ENCODE measurements at places on chromosomes 4 and X.

DNA sequence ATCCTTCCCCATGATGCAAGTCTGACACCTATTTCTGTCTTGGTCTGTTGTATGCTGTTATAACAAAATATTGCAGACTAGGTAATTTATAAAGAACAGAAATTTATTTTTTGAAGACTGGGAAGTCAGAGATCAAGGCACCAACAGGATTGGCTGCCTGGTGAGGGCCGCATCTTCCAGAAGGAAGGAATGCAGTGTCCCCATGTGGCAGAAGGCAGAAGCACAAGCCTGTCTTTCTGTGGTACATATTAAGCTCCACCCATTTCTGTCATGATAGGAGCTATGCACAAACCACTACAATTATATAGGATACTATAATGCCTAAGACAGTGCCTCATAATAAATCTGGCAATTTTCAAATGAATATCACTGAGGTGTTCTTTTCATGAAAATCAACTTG lies 502.3 kb upstream of the DIAPH2 start:
- DNase-seq: no peak

DNA sequence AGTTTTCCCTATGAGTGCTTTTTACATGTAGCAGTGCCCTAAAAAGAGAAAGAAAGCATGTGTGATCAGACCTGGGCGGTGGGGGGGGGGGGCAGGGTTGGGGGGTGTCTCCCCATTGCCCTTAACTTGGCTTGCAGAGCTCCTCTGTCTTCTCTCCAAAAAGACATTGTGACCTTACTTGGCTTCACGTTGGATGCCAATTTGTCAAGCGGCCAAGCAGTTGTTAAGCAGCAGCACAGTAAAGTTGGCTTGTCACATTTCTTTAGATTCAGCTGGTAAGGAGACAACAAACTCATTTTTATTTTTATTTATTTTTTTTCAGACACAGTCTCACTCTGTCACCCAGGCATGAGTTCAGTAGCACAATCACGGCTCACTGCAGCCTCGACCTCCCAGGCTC lies 57.3 kb upstream of the ZNF157 start:
- DNase-seq: no peak

DNA sequence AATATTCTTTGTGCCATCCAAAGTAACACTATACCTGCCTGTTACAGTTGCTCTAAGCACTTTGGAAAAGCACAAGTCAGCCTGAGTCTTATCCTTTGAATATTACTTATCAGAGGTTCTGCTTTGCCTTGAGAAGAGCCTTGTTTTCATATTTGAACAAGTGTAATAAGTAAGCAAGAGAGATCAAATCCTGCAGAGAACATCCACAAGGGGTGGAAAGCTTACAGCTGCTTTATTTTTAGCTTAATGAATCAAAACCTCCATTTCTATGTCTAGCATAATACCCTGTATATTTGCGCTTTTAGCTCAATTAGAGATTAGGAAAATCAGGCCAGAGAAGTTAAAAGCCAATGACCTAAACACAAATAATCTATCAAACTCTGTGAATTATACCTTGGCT lies 139.8 kb downstream of the CDS1 start:
- no peak for DNase-seq

DNA sequence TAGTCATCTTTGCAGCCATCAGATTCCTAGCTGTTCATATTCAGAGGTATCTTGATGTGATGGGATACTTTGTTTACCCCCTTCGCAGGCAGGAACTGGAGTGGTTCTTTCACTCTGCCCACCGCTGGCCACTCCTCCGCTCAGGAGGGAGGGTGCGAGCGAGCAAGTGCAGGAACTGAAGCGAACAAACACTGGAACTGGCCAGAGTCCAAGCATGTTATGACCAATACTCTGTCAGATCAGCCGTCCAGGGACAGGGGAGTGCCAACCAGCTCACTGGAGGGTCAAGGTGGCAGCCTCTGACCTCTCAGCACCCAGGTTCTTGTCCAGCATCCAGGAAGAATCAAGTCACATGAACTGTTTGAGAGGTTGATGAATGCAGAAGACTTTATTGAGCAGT lies 18.0 kb upstream of the MANBA start:
- no peak for DNase-seq

DNA sequence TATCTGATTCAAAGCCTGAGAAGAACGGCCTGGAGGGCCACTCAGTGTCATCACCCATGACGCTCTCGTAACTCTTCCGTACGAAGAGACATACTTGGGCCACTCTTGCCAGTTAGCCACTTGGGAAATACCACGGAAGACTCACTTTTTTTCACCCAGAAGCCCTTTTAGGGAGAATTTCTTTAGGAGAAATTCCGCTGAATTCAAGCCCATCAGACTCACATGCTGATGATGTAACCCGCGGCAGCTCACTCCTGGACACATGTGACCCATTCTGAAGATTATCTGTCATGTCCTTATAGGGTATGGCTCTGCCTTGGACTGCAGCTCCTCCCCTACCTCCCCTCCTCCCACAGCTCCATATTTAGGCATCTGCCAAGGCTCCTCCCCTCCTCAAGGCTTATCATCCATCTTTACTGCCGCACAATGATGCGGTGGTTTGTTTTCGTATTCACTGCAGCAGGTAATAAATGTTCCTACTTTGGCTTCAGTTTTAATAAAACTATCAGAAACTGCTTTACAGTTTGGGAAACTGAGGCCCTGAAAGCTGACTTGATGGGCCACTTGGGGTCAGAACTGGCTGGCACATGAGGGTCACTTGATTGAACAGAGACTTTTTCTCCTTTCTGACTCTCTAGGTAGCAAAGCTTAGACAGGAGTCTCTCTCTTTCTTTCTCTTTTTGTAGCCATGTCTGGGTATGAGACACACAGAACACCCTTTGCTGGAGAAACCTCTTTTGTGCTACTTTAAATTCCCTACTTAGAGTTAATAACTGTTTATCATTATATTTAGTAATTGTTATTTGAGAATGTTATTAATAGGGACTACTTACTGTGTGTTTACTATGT lies 42.1 kb downstream of the RHOH start:
- DNase-seq: peak; percentile 71

GRCh38 chr4:1116838-1117237 lies 3.5 kb upstream of the RNF212 start:
- no peak for DNase-seq

Data from stimulated activated naive CD8-positive, alpha-beta T cell treated with anti-CD3 and anti-CD28 coated beads, Interleukin-15, Interleukin-2, amounts not matched to agents 100 U/mL and 50 U/mL, for 24 hours (primary cell).